ENCODE measurements at places on chromosomes 3 and 15.

GRCh38 chr3:151856118-151856517 lies 17.3 kb upstream of the SUCNR1 start:
- no peak for DNase-seq

GRCh38 chr3:17059989-17060550 lies 175.3 kb downstream of the PLCL2 start:
- DNase-seq: no peak

GRCh38 chr3:136042608-136043221 lies 77.2 kb downstream of the PPP2R3A start:
- peak; percentile 76 for DNase-seq

DNA sequence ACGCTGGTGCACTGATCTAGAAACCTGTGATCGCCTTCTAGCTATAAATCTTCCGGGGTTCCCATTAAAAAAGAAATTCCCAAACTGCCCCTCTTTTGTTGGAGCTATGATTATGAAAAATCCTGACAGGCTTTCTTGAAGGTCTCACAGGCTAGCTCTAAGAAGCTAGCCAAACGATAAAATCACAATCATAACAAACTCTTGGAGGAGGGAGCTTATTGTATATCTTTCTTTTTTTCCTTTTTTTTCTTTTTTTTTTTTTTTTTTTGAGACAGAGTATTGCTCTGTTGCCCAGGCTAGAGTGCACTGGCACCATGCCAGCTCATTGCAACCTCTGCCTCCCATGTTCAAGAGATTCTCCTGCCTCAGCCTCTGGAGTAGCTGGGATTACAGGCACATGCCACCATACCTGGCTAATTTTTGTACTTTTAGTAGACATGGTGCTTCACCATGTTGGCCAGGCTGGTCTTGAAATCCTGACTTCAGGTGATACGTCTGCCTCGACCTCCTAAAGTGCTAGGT lies 72.0 kb downstream of the MYO1E start:
- no peak for DNase-seq

DNA sequence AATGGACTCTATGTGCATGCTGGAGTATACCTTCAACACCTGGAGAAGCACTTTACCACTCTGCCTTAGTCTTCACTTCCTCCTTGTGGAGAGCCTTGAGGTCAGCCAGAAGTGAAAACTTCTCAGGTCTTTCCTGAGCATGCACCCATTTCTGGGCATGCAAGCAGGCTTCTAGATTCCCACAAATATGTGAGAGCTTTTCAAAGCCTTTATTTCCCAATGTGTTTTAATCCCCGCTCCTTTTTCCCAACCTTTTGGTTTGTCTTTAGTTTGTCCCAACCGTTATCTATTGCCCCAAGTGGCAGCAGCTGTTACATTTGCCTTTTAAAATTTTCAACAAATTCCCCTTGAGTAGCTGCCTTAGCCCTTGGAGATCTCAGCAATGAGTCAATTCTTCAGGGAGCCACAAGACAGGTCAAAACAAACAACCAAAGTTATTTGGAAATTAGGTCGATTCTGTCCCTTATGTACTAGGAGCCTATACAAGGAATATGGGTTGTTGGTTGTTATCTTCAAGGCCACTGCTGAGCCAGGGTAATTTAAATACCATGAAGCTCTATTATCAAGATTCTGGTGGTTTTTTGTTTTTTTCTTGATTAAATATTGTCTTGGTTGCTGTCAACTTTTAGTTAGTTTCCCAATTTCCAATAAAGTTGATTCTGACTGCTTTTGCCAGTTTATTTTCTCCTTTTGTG lies 44.4 kb downstream of the LSM3 start:
- DNase-seq: no peak

DNA sequence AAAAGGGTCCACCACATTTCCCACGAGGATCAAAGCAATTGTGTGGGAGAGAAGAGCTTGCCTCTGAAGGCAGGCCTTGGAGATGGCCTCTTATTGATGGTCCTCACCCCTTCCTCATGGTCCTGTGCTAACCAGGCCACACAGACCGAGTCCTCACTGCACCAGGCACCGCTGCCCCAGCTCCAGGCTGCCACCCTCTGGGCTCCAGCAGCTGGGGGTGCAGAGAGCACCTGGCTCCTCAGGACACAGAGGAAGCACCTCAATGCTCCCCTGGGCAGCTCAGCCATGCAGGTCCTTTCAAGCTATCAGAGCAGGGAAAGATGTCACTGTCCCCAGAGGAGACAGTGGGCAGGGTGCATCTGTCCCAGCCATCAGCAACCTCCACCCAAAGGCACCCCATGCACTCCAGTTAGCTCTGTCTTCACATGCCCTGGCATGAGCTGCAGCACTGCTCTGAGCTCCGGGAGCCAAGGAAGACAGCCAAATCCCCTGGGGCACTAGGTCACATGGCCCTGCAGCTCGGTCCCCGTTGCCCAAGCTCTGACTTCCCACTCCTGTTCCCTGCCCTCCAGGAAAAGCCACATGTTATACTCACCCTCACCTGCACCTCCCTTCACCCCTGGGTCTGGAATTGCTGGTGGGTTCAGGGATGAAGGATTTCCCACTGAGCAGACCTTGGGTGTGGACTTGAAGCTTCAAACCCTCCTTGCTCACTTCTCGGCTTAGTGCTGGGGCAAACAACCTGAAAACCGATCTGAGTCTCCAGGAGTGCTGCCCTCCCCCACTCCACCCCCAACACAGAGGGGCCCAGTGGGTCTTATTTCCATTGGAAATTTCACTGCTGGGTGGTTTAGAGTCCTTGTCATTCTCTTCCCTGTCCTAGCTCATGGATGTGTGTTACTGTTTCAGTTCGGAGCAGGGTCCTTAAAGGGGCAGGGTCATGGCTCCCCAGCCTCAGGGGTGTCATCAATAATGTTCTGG lies 32.6 kb downstream of the ALS2CL start:
- no peak for DNase-seq

DNA sequence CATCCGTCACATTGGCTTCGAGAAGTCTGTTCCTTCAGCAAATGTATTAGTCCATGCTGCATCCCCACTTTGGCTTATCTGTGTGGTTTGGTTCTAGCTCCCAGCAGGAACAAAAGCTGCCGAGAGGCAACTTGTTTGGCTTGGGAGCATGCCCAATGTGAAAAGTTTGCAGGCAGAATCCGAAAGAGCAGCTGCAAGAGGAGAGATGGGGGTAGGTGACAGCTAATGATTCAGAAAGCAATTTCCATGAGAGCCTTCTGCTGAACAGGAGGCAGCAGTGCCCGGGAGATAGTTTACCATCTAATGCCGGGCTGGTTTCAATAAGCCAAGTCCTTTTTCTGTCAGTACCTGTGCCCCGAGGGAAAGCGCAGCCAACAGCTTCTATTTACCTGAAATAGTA lies 60.2 kb downstream of the GRM7 start:
- no peak for DNase-seq

GRCh38 chr3:30657914-30658313 lies 51.5 kb downstream of the TGFBR2 start:
- no peak for DNase-seq

GRCh38 chr3:47961815-47962606 lies 54.2 kb downstream of the MAP4 start:
- no peak for DNase-seq

GRCh38 chr3:14891135-14892132 lies 55.9 kb upstream of the NR2C2 start:
- no peak for DNase-seq

DNA sequence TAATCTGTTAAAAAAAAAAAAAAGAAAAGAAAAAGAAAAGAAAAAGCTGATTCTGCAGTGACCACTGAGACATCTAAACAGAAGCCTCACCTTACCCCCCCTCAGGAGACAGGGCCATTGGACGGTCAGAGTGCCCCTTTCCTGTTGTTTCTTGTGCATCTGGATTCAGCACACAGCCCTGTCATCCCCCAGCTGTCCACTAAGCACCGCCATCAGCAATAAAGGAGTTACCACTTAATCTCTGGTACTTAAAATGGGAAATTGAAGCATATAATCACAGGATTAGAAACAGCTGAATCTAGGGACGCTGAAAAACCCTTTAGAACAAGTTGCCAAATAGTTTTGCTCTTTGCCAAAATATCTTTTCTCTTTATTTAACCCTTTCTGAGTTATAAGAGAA lies 62.5 kb downstream of the TRIM69 start:
- DNase-seq: peak; percentile 21

- DNase-seq: no peak
Observed at GRCh38 chr15:81492331-81492968, 118.4 kb upstream of the TMC3 start.

GRCh38 chr3:73352841-73353645 lies 271.7 kb downstream of the PDZRN3 start:
- DNase-seq: no peak

DNA sequence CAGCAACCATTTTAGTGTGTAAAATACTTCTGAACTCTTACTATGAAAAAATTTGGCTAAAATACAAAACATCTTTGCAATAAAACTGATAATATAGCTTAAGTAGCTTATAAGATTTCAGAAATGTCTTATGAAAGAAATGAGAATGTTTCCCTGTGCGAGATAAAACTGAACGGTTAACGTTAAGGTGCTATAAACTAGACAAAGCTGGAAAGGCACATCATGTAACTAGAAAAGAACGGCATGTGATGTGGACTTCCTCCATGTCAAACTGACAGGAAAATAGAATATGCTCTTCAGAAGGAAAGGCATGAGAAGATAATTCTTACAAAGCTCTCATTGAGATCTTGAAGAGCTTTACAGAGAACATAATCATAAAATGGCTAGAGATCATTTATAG lies 36.5 kb downstream of the NCK1 start:
- no peak for DNase-seq

DNA sequence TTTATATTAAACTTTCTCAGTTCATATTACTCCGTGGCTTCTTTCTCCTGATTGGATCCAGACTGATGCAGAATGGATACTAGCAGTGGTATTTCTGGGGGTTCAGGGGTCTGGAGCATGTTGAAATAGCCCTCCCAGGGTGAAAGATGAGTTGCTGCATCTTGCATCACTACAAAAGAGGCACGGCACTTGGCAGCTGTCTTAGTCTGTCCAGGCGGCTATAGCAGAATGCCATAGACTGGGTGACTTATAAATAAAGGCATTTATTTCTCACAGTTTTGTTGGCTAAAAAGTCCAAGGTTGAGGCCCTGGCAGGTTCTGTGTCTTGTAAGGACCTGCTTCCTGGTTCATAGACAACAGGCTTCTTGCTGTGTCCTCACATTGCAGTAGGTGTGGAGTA lies 660 bp upstream of the BCL2L10 start:
- DNase-seq: no peak

GRCh38 chr3:78112291-78113010 lies 1072.6 kb downstream of the ROBO2 start:
- DNase-seq: no peak

DNA sequence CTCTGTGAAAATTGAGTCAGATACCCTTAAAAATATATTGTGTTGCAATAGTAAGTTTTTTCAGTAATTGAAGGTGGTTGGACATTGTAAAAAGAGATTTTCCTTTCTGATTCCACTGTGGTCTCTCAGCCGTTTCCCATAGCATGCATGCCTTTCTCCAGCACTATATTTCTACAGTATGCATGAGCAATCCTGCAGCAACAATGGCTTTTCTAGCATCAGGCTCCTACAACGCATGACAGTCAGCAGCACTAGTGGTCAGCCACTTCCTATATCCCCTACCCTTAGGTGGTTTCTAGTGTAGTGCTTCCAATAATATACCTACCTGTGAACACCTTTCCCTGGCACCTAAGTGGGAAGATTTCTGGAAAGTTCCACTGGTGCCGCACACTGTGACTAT lies 55.4 kb upstream of the SNRPN start:
- DNase-seq: no peak

GRCh38 chr3:194422188-194422587 lies 23.1 kb upstream of the GP5 start:
- DNase-seq: no peak

GRCh38 chr3:194384156-194384555 lies 14.6 kb upstream of the LRRC15 start:
- DNase-seq: no peak
